ENCODE measurements at places on chromosomes 2 and 18.

DNA sequence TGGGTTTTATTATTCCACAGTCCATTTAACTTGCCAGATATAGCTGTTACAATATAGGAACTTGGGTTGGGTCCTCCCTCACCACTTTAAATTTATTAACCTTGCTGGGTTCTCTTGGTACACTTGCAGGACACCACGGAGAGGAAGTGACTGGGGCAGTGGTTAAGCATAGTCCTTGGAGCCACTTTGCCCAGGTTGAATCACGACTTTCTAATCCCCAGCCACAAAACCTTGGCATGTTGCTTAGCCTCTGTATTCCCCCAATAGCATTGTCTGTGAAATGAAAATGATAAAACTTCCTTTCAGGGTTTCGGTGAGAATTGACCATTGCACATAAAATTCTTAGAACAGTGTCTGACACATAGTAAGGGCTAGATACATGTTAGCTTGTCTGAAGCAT is 221.2 kb downstream of the IRS1 start:
- DNase-seq: no peak

- no peak for DNase-seq
These were observed 39.4 kb downstream of the METAP1D start for GRCh38 chr2:172039011-172039704.

- DNase-seq: no peak
These were observed 17.4 kb upstream of the ANKRD53 start for GRCh38 chr2:70960833-70961647.

- peak; percentile 73 for DNase-seq
These were observed at the start of gene KDSR for GRCh38 chr18:63367053-63367953. TSS of gene KDSR (minus strand) at chr18:63367206. CDS start at chr18:63367118, 88 bp downstream.

GRCh38 chr2:235030126-235030525 is 78.3 kb downstream of the SH3BP4 start:
- DNase-seq: no peak

DNA sequence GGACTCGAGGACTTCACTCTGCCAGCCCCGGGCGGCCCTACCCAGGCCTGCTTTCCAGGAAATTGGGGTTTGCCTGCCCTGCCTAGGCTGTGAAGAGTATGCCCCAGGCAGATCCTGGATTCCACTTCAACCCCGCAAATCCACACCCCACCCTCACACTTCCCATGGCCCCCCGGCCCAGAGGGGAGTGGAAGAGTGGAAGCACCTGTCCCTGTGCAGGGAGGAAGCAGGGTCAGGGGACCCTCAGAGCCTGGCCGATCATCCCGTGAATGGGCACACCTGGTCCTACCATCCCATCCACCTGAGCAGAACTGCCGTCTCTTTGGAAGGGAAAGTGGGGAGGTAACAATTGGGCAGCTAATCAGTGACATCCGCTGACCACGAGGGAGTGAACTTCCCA is 245.2 kb downstream of the EIPR1 start:
- no peak for DNase-seq

GRCh38 chr2:15263976-15264685 is 297.0 kb downstream of the NBAS start:
- no peak for DNase-seq

- DNase-seq: no peak
These were observed 56.3 kb upstream of the SMAD2 start for GRCh38 chr18:47986620-47987387.

GRCh38 chr2:177666408-177666807 is 273.8 kb downstream of the AGPS start:
- no peak for DNase-seq

DNA sequence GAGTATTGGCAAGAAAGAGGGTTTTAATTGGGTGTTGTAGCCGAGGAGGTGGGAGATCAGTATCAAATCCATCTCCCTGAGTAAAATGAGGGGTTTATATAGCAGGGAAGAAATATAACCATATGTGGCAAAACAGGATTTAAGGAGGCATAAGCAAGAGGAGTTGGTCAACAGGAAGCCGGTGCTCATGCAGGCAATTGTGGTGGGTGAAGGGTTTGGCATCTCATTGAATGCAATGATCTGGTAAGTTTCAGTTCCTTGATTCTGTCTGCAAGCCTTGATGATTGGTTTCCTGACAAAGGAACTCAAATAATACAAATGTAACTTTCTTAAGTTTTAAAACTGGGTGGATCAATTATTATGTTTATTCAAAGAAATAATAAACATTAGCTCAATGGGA is 564.4 kb upstream of the LINC00305 start:
- no peak for DNase-seq

DNA sequence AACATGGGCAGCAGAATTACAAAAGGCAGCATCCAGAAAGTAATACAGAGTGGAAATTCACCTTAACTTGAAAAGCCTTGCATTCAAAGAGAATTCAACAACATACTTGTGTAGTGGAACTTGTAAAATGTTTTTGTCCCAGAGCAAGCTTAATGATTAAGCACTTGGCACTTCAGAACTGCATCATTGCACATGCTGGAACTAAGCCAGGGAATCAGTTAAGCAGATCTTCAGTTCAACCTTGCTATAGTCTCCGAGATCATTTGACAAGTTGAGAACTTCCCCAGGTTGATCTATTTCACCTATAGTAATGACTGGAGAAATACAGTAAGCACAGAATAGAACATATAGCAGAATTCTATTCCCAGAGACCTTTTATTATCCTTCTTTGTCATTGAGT is 1337.2 kb upstream of the NXPH2 start:
- DNase-seq: no peak

GRCh38 chr2:11314487-11314886 is 29.9 kb downstream of the ROCK2 start:
- no peak for DNase-seq

DNA sequence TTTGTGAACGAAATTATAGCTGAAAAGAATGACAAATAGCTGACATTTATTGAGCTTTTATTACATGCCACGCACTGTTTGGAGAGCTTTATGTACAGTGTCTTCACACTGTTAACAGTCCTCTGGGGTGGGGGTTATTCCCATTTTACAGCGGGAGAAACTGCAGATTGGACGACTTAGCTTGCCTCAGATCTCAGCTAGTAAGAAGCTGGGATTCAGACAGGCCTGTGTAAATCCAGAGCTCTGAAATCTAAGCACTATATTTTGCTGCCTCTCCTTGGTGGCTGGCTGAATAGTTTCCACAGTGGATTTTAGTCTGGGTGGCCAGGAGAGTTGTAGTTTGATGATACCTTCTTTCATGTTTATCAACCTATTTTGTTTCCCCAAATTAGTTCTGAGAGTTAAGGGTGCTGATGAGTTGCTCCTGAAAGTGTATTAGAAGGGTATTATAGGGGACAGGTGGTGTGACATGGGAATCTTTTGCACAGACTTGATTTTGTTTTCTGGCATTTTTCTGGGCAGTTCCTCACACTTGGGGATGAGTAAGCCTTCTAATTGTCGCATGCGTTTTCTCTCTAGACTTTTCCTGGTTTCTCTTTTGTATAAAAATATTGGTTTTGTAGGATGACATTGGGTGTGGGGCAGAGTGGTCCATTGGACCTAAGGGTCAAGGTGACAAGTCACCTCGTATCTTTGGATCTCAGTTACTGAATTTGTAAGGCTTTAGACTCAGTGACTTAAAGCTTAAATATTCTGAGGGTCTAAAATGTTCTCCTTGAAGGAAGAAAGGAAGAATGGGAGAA is 1.5 kb downstream of the ACSL3 start:
- DNase-seq: no peak

DNA sequence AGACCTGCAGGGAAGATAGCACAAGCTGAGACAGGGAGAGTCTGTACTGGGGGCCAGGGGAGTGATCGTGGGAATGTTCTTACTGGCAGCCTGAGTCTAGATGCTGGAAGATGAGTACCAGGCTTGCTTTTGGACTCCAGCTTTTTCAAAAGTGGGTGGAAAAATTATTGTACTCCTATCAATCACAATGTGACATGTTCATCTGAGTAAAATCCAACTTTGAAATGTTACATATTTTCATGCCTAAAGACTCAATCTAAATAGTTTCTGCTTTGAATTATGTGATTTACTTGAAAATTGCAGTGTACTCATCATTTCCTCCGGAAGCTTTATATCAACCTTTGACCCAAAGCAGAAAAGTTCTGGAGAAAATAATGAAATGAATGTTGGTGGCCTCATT is 49.7 kb upstream of the ST3GAL5 start:
- DNase-seq: no peak

- no peak for DNase-seq
These were observed 118.1 kb upstream of the CXCR4 start for GRCh38 chr2:136236019-136236418.

- no peak for DNase-seq
These were observed 85.6 kb upstream of the SALL3 start for GRCh38 chr18:78894033-78894305.

- no peak for DNase-seq
These were observed 80.9 kb downstream of the BCL2 start for GRCh38 chr18:63238693-63239075.

DNA sequence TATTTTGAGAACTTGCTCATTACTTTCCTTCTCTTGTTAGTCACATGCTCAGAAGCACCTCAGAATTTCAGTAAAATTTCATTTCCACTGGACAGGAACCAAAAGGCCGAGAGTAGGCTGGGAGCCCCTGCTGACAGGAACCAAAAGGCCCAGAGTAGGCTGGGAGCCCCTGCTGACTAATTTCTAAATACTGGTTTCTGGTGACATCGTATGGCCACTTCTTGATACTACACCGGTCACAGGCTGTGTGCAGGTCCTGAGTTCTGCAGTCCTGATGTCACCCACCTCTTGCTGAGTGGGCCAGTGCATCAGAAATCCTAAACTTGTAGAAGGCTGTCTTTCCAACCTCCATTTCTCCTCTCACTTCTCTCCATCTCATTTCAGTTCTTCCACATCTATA is 17.7 kb upstream of the EN1 start:
- no peak for DNase-seq

DNA sequence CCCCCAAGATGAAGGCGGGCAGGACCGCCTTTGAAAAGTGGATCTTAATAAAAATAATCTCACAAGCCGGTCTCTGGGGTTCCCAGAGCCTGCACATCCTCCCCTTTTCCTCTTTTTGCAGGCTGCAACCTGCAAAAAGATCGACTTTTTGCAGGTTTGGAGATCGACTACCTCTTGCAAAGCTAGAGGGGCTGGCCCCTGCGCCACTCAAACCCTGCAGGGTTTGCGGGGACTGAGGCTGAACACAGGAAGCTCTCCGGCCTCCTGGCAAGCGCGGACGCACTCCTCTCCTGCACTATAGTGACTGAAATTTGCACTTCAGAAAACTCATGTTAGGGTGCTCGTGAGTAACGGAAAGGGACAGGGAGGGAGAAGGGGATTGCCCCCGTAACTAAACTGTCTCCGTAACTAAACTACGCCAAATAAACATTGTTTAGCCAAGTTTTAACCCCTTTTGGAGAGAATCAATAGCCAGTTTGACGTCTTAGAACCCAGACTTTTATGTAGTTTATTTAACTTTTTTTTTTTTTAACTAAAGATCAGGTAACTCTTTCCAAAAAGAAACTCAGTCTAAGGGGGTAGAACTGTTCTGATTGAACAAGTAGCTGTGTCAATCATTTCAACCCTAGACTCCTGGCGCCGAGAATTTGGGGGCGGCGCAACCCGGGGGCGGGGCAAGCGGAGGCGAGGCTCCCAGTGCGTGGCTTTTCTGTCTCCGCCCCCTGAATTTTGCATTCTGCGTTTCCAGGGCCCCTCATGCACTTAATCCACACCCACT is 2.5 kb downstream of the IGFBP5 start:
- peak; percentile 47 for DNase-seq

GRCh38 chr2:33602201-33602830 is 3.2 kb upstream of the FAM98A start:
- DNase-seq: no peak

DNA sequence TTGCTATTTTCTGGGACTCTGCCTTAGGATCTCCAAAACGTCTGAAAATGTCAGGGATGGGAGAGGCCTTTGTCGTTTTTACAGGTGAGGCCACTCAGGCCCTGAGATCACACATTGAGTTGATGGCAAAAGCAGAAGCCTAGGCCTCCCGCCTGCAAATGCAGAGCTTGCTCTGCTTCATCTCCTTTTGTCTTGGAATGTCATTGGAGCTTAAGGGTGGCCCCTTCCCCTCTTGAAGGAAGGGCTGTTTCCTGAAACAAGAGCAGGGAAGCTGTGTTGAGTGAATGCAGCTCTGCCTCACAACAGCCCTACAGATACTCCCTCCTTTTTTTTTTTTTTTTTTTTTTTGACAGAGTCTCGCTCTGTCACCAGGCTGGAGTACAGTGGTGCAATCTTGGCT is 123.5 kb downstream of the GLI2 start:
- DNase-seq: no peak

- DNase-seq: no peak
These were observed 663.3 kb upstream of the ACVR2A start for GRCh38 chr2:147181351-147182029.

DNA sequence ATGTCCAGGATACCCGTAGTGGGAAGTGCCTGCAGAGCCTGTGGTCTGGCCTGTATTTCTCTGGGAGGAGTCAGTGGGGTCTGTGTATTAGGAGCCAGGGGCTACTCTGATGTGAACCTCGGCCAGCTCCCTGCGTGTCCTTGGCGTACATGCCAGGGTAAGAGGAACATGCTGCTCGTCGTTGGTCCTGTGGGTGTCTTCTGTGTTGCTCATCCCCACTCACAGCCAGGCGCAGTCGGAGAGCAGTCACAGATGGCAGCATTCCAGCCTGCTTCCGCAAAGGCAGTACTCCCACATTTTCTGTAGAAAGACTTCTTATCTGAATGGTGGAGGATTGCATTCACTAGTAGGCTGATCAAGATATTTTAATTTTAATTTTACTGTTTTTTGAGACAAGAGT is 84.9 kb downstream of the DGKD start:
- no peak for DNase-seq

GRCh38 chr2:179253226-179253625 is 11.4 kb downstream of the SESTD1 start:
- no peak for DNase-seq

DNA sequence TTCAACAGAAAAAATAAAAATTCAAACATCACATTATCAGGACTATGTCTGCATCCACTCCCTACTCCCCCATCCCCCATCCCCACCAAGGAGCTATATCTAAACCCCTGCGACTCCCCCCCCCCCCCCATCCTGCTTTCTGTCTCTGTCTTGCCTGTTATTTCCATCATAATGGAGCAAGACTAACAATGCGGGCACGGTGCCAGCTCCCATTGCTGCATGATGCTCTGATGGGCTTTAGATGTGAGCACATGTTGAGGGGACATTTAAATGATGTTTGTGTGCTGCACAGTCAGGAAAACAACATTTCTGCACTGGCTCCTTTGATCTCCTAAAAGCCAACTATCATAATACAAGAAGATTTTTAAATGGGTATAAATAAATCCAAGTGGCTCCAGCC is 644.2 kb upstream of the SETBP1 start:
- no peak for DNase-seq
